ENCODE measurements at places on chromosomes 12 and 14.

DNA sequence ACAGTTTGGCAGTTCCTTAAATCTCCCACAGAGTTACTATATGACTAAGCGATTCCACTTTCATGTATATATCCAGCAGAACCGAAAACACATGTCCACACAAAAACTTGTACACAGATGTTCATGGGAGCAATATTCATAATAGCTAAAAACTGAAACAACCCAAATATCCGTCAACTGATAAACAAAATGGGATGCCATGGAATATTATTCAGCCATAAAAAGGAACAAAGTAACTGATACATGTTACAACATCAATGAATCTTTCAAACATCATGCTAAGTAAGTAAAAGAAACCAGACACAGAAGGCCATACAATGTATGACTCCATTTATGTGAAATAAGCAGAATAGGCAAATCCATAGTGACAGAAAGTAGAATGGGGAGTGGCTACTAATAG, 80.2 kb upstream of the GPHB5 start:
- DNase-seq, result no peak

DNA sequence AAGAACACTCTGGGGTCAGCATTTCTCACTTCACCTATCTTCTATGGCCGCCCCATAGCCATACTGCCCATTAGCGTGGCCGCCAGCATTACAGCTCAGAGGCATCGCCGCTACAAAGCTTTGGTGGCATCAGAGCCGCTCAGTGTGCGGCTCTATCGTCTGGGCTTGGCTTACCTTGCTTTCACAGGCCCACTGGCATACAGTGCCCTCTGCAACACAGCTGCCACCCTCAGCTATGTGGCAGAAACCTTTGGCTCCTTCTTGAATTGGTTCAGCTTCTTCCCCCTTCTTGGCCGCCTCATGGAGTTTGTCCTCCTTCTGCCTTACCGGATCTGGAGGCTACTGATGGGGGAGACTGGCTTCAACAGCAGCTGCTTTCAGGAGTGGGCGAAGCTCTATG, 2.6 kb downstream of the DNAJC22 start:
- no peak for DNase-seq

DNA sequence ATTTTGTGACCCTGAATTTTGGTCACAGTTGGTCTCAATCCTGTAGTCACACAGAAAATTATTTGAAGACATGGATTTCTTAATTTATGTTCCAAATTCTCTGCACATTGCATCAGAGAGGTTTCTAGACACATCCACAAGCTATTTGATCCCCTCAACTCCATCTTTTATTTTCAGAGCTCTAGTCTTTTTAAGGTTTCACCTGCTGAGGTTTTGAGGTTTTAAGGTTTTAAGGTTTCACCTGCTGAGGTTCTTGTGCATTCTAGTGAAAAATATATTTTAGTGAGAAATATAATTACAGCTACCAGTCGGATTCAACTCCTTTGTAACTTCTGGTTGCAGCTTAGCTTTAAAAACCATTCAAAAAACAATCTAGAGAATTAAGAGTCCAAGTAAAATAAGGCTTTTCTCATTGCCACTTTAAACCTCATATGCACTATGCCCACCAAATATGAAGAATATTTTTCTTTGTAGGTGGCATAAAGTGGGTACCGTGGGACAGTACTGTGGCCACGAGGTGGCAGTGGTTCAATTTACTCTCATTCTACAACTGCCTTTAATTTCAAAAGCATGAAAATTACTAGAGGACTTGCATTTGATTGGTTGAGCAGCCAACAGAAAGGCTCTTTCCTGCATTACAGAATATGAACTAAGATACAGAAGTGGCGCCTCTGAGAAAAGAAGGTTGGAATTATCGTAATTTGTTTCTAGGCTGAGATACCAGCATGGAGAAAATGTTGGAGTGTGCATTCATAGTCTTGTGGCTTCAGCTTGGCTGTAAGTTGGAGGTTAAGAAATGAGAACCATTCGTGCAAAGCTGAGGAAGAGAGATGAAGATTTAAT, 366.5 kb upstream of the OR4E1 start:
- no peak for DNase-seq

GRCh38 chr14:85243321-85243720, 286.6 kb upstream of the FLRT2 start:
- DNase-seq, result no peak

DNA sequence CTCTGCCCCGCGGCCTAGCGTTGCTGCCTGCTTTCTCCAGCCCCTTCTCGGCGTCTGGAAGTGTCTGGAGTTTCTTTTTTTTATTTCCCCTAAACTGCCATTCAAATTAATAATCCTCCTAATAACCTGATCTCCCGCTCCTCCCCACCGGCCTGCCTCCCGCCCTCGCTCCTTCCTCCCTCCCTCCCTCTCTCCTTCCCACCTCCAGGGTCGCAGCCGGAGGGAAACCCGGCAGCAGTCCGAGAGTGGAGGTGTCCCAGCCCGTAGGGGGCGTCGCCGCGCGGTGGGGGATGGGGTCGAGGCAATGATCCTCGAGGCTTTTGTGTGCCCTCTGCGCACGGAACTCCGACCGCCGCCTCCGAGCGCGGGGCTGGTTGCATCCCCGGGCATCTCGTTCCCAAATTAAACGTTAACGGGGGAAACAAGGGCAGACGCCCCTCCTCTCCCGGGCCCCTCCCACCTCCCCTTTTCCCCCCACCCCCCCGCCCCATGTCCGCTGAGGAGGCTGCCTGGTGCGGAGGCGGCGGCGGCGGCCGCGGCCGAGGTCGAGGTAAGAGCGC, 1.0 kb upstream of the SOCS2 start:
- peak; percentile 35 for DNase-seq

DNA sequence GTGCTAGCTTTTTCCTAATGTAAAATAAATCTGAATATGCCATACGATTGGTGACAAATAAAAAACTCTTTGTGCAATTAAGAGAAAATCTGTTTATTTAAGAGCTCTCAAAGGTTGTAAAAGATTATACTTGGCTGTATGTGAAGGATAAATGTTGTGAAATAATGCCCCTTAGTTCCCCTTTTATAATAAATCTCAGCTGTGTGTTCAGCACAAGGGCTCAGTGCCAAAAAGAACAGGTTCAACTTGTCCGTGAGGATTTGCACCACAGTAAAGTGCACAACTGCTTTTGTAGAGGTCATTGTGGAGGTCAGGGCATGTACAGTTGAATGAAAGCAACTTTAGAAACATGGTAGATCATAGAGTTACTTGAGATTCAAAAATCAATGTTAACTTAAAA, 118.6 kb downstream of the TRMT5 start:
- DNase-seq, result no peak

- peak; percentile 72 for DNase-seq
These were observed 110.0 kb downstream of the CCDC60 start for GRCh38 chr12:119444462-119445044.

- no peak for DNase-seq
These were observed 94.0 kb upstream of the RMST start for GRCh38 chr12:97368462-97369163.

GRCh38 chr14:93527203-93527607, 96.5 kb downstream of the UNC79 start:
- DNase-seq, result no peak

DNA sequence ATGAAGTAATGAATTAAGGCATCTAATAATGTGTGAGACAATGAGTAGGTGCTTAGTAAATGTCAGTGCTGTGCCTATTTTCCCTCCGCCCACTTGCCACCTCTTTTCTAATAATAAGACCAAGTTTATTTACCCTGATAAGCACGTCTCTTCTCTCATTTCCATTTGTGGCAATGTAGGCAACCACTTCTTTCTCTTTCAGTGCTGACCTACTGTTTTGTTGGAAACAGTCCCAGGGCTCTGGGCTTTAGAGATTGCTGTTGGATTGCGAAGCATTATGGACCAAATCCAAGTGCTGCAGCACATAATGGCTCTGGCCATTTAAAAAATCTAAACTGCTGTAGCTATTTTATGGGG, 141.3 kb upstream of the PLEKHG7 start:
- no peak for DNase-seq

DNA sequence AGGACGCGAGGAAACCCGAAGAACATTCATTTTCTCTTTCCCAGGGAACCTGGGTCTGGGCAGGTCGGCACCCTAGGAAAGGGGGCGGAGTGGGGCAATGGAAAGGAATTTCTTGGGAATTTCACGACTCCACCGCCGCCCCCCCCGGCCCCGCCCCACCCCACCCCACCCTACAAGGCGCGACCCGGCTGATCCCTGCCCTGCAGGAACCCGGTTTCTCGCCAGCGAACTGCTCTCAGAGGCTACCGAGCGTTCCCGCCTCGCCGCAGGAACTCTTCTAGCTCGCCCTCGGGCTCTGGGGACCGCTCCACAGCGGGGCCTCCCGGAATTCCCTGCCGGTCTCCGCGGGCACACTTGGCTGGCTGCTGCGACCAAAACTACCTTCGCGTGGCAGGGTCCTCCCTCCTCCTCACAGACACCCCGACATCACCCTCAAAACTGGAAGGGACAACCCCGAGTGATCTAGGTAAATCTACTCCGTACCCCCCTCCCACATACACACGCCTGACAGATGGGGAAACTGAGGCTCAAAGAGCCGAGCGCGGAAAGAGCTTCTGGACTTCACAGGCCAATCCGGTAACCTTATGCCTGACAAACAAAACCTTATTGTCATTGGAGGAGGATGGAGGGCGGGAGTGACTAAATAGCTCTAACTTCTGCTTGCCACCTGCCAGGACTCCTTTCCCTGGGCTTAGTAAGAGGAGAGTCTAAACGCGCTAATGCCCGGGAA, 785 bp upstream of the ACTN1 start:
- DNase-seq, result no peak

All from Jurkat, Clone E6-1 (cell line).